ENCODE measurements at places on chromosomes 3 and 15.

- DNase-seq, result no peak
These were observed 12.4 kb downstream of the GNAI2 start for GRCh38 chr3:50248387-50248786.

GRCh38 chr3:54347060-54347459 is 224.7 kb downstream of the CACNA2D3 start:
- no peak for DNase-seq

- DNase-seq, result no peak
These were observed 22.5 kb upstream of the HCN4 start for GRCh38 chr15:73391128-73391872.

DNA sequence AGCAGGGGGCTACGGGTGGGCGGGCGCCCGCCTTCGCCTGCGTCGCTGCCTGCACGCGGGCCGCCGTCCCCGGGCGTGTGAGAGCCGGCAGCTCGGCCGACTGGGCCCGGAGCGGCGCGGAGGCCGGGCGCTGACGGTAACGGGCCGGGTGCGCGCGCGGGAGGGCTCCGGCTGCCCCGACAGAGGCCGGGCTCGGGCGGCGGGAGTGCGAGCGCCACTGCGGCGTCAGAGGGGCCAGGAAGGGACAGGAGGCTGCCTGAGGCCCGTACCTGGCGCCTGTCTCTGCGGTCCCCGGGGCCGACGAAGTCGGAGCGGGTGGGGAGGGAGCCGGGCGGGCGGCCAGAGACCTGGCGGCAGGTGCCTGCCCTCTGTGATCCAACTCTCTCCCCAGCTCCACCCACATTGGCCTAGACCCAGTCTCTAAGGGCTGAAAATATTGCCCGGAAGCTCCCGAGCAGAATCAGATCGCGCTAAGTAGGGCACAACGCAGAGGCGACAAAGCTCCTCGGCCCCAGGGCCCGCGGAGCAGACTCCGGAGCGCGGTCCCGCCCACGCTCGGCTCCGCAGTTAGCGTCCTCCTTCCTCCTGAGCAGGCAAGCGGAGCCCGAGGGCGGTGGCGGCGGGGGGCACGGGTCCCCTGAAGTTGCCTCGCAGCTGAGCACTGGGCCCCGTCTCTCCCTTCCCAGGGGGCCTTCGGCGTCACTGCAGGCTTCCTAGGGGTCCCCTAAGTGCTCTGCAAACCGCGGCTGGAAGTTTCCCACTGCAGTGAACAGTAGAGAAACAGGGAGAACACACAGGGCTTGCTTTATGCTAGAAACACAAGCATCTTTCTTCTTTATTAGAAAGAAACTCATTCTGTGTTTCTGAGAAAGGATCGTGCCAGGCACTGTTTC is at the start of gene MAN2A2:
MAN2A2 (plus strand) TSS at position 463 of the 893 bp plus-strand sequence. CDS start 906 bp downstream, outside the sequence.
- peak; percentile 76 for DNase-seq

- DNase-seq, result no peak
These were observed 46.2 kb upstream of the TEX55 start for GRCh38 chr3:119099785-119100184.

DNA sequence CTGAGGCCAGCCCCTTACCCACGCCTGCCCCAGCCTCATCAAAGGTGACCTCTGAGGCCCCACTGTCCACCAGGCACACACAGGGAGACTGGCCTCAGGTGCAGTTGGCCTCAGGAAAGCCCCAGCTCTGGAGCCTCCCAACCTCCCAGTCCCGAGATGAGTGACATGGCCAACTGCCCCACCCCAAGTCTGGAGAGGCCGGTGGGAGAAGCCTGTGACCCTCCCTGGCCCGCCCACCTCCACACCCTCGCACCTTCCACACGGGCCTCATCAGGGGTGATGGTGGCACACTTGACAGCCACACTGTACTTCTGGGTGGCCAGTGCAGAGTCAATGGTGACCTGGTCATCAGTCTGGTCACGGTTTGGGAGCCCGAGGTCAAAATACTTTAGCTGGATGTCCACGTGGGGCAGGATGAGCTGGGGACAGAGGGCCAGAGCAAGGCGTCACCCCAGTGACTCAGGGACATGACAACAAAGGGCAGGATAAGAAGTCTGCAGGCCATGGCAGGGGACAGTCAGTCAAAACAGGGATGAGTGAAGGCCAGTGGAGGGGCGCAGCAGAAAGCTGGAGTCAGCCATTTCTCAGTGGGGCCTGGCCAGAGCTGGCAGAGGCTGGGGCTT is 11.9 kb downstream of the IDH2 start:
- no peak for DNase-seq

GRCh38 chr15:65389226-65389625 is 11.4 kb upstream of the IGDCC3 start:
- no peak for DNase-seq

GRCh38 chr3:153944084-153944483 is 177.1 kb upstream of the ARHGEF26 start:
- DNase-seq, result no peak

All from stimulated activated CD4-positive, alpha-beta T cell treated with anti-CD3 and anti-CD28 coated beads, Interleukin-2, amount 100 ng/mL, for 4 hours (primary cell).